ENCODE measurements at places on chromosomes 12 and 14. TPM values are rescaled to one million over a fixed set of nuclear protein-coding genes. Genes with fewer than 3 reads are reported as not detected.

The LRRIQ1 gene
- 0.49 TPM for polyA plus RNA-seq

- DNase-seq = peak; percentile 43
Observed at GRCh38 chr12:21940549-21941505, at the start of gene ABCC9. ABCC9 (minus strand) TSS chr12:21941426; CDS start chr12:21936674, 4,752 bp downstream.

GRCh38 chr14:100334904-100335303, 11.8 kb downstream of the SLC25A47 start:
- DNase-seq = no peak

GRCh38 chr12:121238604-121239350, 28.8 kb downstream of the P2RX4 start:
- DNase-seq = peak; percentile 47

DNA sequence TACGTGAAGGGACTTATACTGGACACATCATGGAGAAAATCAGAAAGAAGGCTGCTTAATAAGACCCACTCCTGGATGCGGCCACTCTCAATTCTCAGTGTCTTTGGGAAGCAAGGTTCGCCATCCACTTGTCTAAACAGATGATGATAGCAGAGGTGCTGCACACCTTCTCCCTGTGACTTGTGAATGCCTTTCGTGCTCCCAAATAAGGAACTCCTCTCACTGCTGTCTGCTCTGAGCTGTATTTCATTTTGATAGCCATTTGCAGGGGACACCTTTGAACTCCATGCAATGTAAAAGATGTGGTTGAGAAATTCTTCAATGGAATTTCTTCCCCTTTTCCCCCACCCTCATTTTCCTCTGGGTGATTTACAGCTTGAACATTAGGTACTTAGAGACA, 11.6 kb downstream of the RMST start:
- no peak for DNase-seq

The MDM2 gene
- polyA plus RNA-seq = 34.9 TPM

DNA sequence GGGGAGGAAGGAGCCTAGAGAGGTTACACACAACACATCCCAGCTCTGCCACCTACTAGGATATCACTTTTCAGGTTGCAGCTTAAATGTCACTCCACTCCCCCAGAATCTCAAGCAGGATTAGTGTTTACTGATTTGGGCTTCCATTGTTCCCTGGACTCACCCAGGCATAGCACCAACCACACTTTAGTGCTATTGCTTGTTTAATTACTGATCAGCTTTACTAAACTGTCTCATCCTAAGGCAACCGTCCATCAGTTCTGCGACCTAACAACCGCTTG, 6.1 kb upstream of the KRT18 start:
- no peak for DNase-seq

- peak; percentile 63 for DNase-seq
Observed at GRCh38 chr14:81464253-81465002, 64.3 kb upstream of the STON2 start.

GRCh38 chr12:9180810-9181209, 27.4 kb downstream of the PZP start:
- DNase-seq = no peak

GRCh38 chr14:105275267-105275946, 25.4 kb downstream of the BRF1 start:
- no peak for DNase-seq

- DNase-seq = no peak
Observed at GRCh38 chr14:81991998-81992397, 458.3 kb upstream of the SEL1L start.

GRCh38 chr12:25526778-25527177, 26.3 kb downstream of the LMNTD1 start:
- no peak for DNase-seq

DNA sequence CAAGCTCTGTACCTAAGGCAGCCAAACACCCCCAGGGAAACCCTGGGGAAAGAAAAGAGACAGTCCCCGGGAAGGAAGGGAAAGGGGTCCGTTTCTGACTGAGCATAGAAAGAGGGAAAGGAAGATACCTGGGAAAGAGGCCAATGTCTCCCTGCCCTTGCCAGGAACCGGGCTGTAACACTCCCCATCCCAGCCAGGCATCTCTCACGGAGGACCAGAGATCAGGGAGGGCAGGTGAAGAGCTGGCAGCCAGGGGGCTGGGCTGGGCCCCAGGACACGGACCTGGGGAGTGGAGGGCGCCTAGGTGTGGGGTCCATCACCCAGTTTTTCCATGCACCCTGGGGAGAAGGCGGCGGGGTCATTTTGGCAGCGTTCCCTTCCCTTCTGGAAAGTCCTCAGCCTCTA, 18.9 kb upstream of the PLEKHH1 start:
- no peak for DNase-seq

DNA sequence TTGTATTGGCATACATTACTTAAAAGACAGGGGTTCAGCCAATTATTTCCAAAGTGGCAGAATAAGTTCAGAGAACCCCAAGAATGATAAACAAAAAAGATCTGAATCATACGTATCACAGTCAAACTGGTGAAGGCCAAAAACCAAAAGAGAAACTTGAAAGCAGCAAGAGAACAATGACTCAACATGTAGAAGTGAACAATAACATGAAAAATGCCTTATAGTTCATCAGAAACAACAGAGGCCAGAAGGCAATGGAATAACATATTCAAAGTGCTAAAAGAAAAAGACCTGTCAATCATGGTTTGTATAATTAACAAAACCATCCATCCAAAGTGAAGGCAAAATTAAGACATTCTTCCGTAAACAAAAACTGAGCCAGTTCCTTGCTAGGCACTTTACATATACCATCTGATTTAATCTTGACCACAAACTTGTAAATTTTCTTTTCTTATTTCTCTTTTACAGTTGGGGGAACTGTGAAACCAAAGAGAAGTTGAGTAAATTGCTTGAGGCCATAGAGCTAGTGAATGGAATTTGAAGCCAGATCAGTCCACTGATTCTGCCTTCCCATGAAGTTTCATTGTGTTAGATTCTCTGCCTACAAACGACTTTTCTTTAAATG, 232.1 kb upstream of the SEL1L start:
- DNase-seq = no peak
